CD4-positive, alpha-beta T cell (primary cell): ENCODE measurements at places on chromosomes 16 and 17.

DNA sequence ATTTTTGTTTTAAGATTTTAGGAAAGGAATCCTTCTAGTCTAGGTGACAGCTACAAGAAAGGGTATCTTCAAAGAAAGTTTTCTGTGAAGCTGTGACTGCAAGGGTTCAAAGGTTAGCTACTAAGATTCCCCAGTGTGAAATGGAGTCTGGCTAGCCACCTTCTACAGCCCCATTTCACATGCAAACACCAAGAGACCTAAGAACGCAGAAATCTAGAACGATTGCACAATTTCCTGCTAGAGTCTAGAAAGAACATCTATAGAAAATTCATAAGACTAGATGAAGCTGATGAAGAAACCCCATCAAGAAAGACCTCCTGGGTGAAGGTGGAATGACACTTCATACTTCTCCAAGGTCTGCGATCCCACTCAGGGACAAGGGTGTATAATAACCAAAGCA is 77.1 kb downstream of the STX8 start:
- H3K4me3 ChIP-seq, result no peak overlapping the region
- H3K27me3 ChIP-seq, result no peaks in the 10 kb centered on the region
- no peak overlapping the region for H3K27ac ChIP-seq
- DNase-seq, result no peak
- no peaks in the 10 kb centered on the region for H3K4me1 ChIP-seq

DNA sequence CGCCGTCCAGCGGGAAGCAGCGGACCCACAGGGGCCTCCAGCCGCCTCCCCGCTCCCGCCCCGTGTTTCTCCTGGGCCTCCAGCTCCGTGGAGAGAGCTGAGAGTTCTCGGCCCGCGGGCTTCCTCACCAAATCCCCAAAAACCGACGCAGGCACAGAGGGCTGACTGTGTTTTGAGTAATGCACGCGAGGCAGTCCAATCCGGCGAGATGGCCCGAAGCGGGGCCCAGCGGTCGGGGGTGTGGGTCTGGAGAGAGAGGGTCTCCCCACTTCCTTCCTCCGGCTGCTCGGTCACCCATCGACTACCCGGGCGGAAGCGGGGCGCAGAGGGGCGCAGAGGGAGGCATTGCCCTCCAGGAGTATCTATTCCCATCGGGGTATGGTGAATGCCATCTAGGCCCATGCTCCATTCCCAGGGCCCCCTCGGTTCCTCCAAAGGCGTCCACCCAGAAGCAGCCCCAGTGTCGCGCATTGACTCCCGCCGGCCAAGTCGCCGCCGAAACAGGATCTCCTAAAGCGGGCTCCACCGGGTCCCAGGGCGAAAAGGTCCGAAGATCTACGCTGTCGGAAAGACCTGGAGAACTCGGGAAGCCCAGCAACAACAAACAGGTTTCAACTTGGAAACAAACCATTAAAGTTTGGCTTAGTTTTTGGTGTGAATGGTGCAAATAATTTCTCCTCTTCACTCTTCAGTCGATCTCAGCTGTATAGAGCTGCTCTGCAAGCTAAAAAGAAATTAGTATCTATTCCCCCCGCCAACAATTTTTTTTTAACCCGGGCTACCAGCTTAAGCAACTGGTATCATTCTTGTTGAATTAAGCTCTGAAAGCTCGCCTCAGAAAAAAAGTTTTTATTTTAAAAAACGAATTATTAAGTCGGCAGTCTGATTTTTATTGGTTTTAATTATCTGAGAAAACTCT is 19.2 kb upstream of the HOXB13 start:
- no peaks in the 10 kb centered on the region for H3K36me3 ChIP-seq
- H3K27ac ChIP-seq, result no peak overlapping the region
- DNase-seq, result no peak
- H3K4me3 ChIP-seq, result no peak overlapping the region
- peaks cover 88% of the 10 kb centered on the region for H3K27me3 ChIP-seq

- no peaks in the 10 kb centered on the region for H3K36me3 ChIP-seq
- H3K4me3 ChIP-seq, result no peak overlapping the region
- no peak for DNase-seq
- no peak overlapping the region for H3K27ac ChIP-seq
- peaks cover 63% of the 10 kb centered on the region for H3K4me1 ChIP-seq
Measured at GRCh38 chr17:63995626-63996025, 2.5 kb upstream of the PRR29 start.

- no peak overlapping the region for H3K4me3 ChIP-seq
- no peaks in the 10 kb centered on the region for H3K36me3 ChIP-seq
- no peaks in the 10 kb centered on the region for H3K27me3 ChIP-seq
- DNase-seq, result no peak
Measured at GRCh38 chr16:52283018-52283417, 263.9 kb downstream of the TOX3 start.

DNA sequence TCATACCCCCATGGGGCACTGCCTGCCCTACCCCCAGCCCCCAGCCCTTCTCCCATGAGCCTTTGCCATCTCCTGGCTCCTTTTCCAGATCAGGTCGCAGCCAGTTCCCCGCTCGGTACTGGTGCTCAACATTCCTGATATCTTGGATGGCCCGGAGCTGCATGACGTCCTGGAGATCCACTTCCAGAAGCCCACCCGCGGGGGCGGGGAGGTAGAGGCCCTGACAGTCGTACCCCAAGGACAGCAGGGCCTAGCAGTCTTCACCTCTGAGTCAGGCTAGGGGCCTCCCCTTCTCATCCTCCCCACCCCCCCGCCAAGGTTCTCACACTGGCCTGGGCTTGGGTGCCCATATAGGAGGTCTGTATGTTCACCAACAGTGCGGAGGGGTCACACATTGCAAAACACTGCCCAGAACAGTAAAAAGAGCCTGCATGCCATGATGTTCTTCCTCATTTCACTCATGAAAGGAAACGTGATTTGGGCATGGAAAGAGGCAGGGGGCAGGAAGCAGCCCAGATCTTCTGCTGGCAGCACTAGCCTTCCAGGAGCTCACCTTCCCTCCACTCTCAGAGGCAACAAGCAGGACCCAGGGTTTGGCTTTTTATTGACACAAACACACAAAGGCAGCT is 7.5 kb downstream of the IFI35 start:
- no peak overlapping the region for H3K4me3 ChIP-seq
- no peak for DNase-seq
- peaks cover 8% of the 10 kb centered on the region for H3K4me1 ChIP-seq
- H3K36me3 ChIP-seq, result peaks cover 37% of the 10 kb centered on the region
- H3K27me3 ChIP-seq, result no peaks in the 10 kb centered on the region

GRCh38 chr16:9047689-9048301 is 43.6 kb upstream of the HAPSTR1 start:
- no peak for DNase-seq
- peaks cover 5% of the 10 kb centered on the region for H3K4me1 ChIP-seq
- no peak overlapping the region for H3K4me3 ChIP-seq
- no peaks in the 10 kb centered on the region for H3K36me3 ChIP-seq
- H3K27me3 ChIP-seq, result no peaks in the 10 kb centered on the region

DNA sequence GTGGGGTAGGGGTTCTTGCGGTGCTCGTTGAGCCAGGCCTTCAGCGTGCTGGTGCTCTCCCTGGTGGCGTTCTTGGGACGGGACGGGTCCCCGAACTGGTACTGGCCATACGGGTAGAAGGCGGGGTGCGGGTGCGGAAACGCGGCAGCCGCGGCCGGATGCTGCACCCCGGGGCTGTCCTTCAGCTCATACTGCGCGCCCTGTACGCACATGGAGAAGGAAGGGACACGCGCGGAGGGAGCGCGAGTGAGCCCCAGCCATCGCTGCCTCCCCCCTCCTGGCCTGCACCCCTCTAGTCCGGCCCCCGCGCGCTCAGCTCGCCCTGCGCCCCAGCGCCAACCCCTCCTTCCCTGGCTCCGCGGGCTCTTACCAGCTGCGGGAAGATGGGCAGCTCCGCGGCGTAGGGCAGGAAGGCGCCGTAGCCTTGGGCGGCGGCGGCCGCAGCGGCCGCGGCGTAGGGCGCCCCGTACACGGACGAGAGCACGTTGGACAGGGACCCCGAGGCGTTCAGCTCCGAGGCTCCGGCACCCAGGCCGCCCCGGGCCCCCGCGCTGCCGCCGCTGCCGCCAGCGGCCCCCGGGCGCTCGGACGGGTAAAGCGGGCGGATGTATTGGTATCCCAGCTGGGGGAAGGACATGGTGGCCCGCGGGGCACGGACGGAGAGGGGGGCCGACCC is 1.0 kb downstream of the IRX3 start:
- no peak overlapping the region for H3K27ac ChIP-seq
- no peak overlapping the region for H3K4me3 ChIP-seq
- H3K27me3 ChIP-seq, result peaks cover 50% of the 10 kb centered on the region
- DNase-seq, result no peak

DNA sequence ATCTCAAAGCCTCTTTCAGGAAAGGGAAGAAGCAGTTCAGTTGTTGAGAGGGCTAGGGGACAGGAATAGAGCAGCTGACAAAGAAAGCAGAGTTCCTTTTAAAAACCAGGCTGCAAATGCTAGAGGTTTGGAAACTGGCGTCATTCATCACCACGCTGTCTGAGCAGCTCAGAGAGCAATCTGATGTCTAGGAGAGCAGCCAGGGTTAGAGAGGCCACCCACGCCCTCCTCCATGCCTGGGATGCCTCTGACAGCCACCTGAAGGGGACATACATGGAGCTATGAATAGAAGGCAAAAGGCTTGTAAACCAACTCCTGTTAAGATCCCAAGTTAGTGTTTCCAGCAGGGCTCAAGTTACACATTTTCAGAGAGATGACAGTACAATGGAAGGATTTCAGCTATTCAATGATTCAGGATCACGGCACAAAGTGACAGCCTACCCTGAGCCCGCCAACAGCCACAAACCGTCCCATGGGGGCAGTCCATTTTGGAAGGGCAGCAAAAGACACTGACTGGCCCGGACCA is 12.4 kb downstream of the RAB5C start:
- no peak overlapping the region for H3K4me3 ChIP-seq
- peaks cover 47% of the 10 kb centered on the region for H3K36me3 ChIP-seq
- H3K27me3 ChIP-seq, result no peaks in the 10 kb centered on the region
- H3K27ac ChIP-seq, result no peak overlapping the region
- DNase-seq, result no peak

DNA sequence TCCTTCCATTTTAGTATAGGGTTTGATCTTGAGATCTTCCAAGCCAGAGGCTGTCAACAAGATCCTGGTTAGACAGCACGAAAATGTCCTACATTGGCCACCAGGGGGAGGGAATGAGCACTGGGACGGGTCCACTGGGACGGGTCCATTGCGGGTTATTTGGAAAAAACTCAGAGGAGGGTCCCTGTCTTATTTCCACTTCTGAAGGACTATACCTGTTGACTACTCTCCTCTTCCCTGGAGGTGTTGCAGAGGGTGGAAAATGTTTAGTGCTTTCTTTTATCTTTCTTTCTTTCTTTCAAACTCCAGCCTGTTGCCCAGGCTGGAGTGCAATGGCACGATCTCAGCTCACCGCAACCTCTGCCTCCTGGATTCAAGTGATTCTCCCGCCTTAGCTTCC is 2.5 kb downstream of the TTLL6 start:
- peaks cover 10% of the 10 kb centered on the region for H3K27me3 ChIP-seq
- DNase-seq, result peak; percentile 34
- H3K36me3 ChIP-seq, result no peaks in the 10 kb centered on the region

- peaks cover 6% of the 10 kb centered on the region for H3K27me3 ChIP-seq
- no peak overlapping the region for H3K4me3 ChIP-seq
- H3K4me1 ChIP-seq, result no peaks in the 10 kb centered on the region
- DNase-seq, result no peak
Measured at GRCh38 chr17:65219124-65219523, 82.0 kb downstream of the RGS9 start.

- H3K27me3 ChIP-seq, result peaks cover 20% of the 10 kb centered on the region
- H3K36me3 ChIP-seq, result no peaks in the 10 kb centered on the region
- H3K27ac ChIP-seq, result no peak overlapping the region
- no peak overlapping the region for H3K4me3 ChIP-seq
- H3K4me1 ChIP-seq, result peaks cover 11% of the 10 kb centered on the region
- peak; percentile 69 for DNase-seq
Measured at GRCh38 chr17:50114849-50115357, 15.1 kb downstream of the SAMD14 start.

GRCh38 chr17:56114469-56114868 is 38.8 kb upstream of the ANKFN1 start:
- H3K27ac ChIP-seq, result no peak overlapping the region
- no peaks in the 10 kb centered on the region for H3K36me3 ChIP-seq
- no peaks in the 10 kb centered on the region for H3K27me3 ChIP-seq
- no peak for DNase-seq
- H3K4me1 ChIP-seq, result no peaks in the 10 kb centered on the region

- no peak for DNase-seq
- H3K4me1 ChIP-seq, result peaks cover 9% of the 10 kb centered on the region
- H3K27me3 ChIP-seq, result peaks cover 25% of the 10 kb centered on the region
- H3K27ac ChIP-seq, result no peak overlapping the region
- H3K4me3 ChIP-seq, result peak overlapping the region; percentile 3
Measured at GRCh38 chr17:77916703-77917481, 41.6 kb upstream of the TNRC6C start.

GRCh38 chr17:81285179-81285878 is 9.8 kb downstream of the SLC38A10 start:
- peak overlapping the region; percentile 62 for H3K4me3 ChIP-seq
- H3K27ac ChIP-seq, result peak overlapping the region; percentile 55
- DNase-seq, result no peak
- H3K27me3 ChIP-seq, result no peaks in the 10 kb centered on the region
- H3K4me1 ChIP-seq, result peaks cover 61% of the 10 kb centered on the region

DNA sequence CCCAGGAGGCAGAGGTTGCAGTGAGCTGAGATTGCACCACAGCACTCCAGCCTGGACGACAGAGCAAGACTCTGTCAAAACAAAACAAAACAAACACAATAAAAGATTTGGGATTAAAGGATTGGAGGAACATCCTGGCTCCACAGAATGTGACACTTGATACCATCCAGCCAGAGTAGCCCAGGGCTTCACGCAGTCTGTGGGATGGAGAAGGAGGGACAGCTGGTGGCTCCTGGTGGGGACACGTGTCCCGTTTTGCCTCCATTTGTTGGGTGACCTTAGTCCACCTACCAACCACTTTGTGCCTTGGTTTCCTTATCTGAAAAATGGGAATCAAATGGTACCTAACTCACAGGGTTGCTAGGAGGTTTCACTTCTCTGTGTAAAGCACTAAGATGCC is 12.4 kb upstream of the CYB561 start:
- no peaks in the 10 kb centered on the region for H3K4me1 ChIP-seq
- no peak overlapping the region for H3K4me3 ChIP-seq
- no peak overlapping the region for H3K27ac ChIP-seq
- no peaks in the 10 kb centered on the region for H3K36me3 ChIP-seq

- H3K27me3 ChIP-seq, result no peaks in the 10 kb centered on the region
- no peak for DNase-seq
- H3K27ac ChIP-seq, result no peak overlapping the region
- H3K36me3 ChIP-seq, result no peaks in the 10 kb centered on the region
- H3K4me3 ChIP-seq, result no peak overlapping the region
Measured at GRCh38 chr16:50172195-50172922, 19.3 kb downstream of the TENT4B start.

- no peak overlapping the region for H3K4me3 ChIP-seq
- H3K27ac ChIP-seq, result no peak overlapping the region
- no peaks in the 10 kb centered on the region for H3K27me3 ChIP-seq
- peaks cover 87% of the 10 kb centered on the region for H3K36me3 ChIP-seq
- no peak for DNase-seq
Measured at GRCh38 chr16:84662471-84662870, 14.2 kb downstream of the KLHL36 start.

- H3K27ac ChIP-seq, result no peak overlapping the region
- H3K4me1 ChIP-seq, result peaks cover 45% of the 10 kb centered on the region
- no peaks in the 10 kb centered on the region for H3K27me3 ChIP-seq
- H3K4me3 ChIP-seq, result no peak overlapping the region
Measured at GRCh38 chr17:82445542-82445941, 5.0 kb downstream of the CYBC1 start.
